Stimulated activated CD8-positive, alpha-beta memory T cell treated with anti-CD3 and anti-CD28 coated beads, Interleukin-12 subunit alpha, Interleukin-12 subunit beta, amount 100 ng/mL, for 4 hours (primary cell): ENCODE measurements at places on chromosomes 12 and 14.

DNA sequence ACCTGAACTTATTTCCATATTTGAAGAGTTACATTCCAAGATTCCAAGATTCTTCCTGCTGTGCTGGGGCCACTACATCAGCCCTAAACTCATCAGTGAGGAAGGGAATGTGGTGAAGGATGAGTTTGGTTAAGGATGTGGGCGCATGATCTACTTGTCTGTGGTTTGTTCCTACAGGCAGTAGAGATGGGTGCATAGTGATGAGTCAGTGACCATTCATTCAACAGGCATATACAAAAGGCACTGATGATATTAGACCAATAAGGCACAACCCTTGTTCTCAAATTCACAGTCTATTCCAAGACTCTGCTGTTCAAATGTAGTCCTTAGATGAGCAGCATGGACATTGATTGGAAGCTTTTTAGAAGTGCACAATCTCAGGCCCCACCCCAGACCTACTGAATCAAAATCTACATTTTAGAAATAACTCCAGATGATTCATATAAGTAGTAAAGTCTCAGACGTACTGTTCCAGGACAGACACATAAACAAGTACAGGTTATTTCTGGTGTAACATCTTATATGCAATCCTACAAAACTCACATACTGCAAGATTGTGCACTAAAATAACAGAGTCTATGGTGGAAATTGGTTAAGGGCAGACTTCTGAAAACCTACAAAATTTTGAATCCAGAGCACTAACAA lies 47.7 kb upstream of the MAP3K9 start:
- no peak for DNase-seq

GRCh38 chr14:72610831-72611200 lies 283.1 kb downstream of the DPF3 start:
- DNase-seq, result no peak

GRCh38 chr14:36755756-36756155 lies 94.1 kb downstream of the PAX9 start:
- no peak for DNase-seq

GRCh38 chr12:68264158-68264855 lies 10.9 kb upstream of the IL22 start:
- DNase-seq, result no peak

DNA sequence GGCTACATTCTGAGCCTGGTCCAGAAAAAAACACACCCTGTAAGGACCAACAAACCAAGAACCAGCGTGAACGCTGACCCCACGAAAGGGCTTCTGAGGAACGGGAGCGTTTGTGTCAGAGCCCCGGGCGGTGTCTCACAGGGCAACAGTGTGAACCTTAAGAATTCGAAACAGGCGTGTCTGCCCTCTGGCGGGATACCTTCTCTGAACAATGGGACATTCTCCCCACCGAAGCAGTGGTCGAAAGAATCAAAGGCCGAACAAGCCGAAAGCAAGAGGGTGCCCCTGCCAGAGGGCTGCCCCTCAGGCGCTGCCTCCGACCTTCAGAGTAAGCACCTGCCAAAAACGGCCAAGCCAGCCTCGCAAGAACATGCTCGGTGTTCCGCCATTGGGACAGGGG lies 7.9 kb downstream of the DACT1 start:
- DNase-seq, result no peak

- no peak for DNase-seq
Observed at GRCh38 chr14:99820702-99821331, 27.6 kb downstream of the EML1 start.

- no peak for DNase-seq
Observed at GRCh38 chr12:8855891-8856290, 33.5 kb downstream of the A2ML1 start.

DNA sequence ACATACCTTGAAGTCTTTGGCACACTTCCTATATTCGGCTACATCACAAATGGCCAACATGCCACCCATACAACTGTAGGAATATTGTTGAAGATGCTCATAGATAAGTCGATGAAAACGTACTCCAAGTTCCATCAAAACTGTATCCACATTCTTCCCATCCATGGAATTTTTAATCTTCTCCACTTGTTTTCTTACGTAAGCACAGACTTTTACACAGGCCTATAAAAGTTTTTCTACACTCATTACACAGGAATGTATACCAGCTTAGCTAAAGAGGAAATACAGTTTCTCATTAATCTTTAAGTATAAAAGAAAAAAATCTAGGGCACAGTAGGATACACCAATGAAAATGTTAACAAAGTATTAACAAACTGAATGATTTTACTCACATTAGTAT lies 59.1 kb downstream of the EXOC5 start:
- no peak for DNase-seq

GRCh38 chr12:48189331-48190125 lies 6.1 kb downstream of the CCDC184 start:
- DNase-seq, result peak; percentile 27

DNA sequence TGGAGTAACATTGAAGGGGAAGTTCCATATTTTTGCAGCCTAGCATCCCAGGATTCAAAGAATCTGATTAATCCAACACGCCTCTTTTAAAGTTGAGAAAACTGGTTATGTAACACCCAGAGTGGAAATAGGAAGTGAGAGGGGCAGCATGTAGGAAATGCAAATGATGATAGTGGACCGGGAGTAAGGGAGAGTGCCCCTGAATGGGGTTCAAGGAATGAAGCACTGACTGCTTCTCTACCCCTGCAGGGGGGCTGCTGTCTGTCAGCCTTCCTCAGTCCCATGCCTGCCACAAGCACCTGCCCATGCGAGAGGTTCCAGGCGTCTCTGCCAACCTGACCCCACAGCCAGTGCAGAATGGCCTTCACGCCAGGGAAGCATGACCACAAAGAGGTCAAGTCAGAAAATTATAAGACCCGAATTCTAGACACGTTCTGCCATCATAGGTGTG lies 126.5 kb upstream of the CCND2 start:
- DNase-seq, result no peak

DNA sequence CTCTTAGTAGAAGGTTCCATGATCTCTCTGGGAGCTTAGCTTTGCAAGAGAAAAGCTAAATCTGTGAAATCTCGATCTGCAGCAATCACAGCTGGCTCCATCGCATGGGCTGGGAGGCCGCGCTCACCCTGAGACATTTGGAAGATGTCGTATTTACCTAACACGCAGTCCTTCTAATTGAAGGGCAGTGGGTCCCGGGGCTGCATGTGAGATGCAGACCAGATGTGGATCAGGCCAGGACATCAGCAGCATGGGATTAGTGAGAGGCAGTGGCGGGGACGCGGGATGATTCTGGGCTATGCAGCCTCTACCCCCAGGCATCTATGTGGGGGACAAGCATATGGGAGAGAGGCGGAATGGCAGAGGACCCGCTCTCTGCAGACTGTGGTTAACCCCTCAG lies 312.4 kb upstream of the RTL1 start:
- DNase-seq, result no peak

- no peak for DNase-seq
Observed at GRCh38 chr12:38783304-38783703, 122.1 kb downstream of the CPNE8 start.

GRCh38 chr12:26195641-26196420 lies 458 bp downstream of the SSPN start:
- DNase-seq, result no peak
